ENCODE measurements at places on chromosomes 2 and 18.

GRCh38 chr2:1627628-1628381 lies 116.5 kb downstream of the PXDN start:
- no peak for DNase-seq

DNA sequence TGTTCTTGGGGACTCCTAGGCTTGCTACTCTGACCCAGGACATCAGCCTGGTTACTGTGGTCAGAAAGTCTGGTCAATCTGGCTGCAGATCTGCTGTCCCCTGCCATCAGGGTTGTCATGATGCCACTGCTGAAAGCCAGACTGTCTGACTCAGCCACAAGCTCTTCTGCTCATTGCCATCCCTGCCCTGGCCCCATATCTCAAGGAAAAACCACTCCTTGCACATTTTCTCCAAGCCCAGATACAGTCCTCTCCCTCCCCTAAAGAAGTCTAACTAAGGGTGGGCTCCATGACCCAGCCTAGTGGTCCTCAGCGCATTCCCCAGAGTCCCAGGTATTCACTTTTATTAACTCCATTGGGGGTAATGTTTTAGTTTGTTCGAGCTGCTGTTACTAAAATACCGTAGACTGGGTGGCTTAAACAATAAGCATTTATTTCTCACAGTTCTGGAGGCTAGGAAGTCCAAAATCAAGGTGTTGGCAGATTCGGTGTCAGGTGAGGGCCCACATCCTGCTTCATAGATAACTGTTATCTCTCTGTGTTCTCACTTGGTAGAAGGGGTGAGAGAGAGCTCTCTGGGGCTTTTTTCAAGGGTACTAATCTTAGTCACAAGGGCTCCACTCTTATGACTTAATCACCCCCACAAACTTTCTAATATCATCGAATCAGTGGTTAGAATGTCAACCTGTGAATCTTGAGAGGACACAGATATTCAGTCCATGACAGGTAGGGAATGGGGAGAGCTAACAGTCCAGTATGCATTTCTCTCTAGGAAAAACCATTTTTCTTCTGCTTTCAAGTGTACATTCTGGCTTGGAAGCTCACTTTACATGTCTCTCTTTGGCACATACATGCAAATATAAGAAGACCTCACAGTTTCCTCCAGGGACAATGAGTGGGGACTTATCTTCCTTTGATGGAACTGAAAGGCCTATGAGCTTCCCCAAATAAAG lies 94.8 kb upstream of the CXCR4 start:
- no peak for DNase-seq

GRCh38 chr2:221097568-221097915 lies 474.6 kb downstream of the EPHA4 start:
- no peak for DNase-seq

- DNase-seq: no peak
These were observed 22.3 kb downstream of the IL1B start for GRCh38 chr2:112814278-112814677.

DNA sequence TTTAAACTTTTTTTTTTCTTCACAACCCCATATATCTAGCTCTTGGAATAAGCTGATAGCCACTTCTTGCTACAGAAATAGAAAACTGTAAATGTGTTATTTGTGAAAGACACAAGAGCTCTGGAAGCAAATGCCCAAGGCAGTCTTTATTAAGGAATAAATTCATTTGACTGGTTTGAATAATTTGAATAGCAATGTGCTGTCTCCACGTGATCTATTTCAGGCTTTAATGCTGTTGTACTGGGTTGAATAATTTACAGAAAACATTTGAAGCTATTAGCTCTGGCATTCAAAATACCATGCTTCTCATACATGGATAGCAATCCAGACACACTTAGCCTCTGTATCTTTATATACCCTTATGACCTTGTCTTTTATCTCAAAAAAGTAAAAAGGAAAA lies 366.7 kb upstream of the KCNJ3 start:
- DNase-seq: no peak

DNA sequence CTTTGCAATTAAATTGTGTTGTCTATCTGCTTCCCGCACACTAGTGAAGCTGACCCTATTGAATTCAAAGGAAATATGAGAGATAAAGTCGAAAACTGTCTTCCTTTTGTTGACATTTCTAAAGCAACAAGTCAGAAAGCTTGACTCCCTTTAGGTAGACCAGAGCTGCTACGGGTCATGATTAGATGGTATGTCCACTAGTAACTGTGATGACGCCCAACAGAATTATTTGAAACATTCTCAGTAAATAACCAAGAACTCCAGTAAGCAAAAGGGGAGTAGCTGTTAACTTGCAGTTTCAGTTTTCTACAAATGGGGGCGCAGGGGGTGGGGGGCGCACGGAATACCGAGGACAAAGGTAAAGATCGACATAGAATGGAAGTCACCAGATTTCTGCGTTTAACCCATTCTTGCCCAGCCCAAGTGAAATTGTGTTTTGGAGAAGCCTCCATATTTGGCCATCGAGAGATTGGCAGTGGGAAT lies 56.4 kb downstream of the CRIM1 start:
- no peak for DNase-seq

GRCh38 chr2:226002438-226002837 lies 602.9 kb downstream of the NYAP2 start:
- no peak for DNase-seq

DNA sequence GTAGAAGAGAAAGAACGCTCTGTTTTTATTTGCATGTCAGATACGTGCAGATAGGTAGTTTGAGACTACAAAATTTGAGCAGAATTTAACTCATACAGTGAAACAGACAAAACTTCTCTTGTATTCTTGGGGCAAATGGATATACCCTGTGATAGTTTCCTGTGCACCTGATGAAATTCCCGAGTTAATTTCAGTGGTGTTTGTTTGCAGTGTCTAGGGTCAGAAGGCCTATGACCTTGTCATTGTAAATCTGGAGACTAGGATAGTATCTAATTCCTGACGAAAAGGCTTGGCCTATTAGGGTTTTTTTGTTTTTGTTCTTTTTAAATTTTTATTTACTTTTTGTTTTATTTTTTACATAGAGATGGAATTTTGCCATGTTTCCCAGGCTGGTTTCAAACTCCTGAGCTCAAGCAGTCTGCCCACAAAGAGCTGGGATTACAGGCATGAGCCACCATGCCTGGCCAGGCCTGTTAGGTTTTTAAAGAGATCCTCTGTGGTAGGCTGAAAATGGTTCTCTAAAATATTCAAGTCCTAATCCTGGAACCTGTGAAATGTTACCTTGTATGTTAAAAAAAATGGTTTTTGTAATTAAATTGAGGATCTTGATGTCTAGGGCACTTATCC lies 17.6 kb downstream of the LCLAT1 start:
- no peak for DNase-seq

GRCh38 chr2:196380575-196380974 lies 209.2 kb upstream of the STK17B start:
- no peak for DNase-seq

GRCh38 chr2:12552092-12552491 lies 164.6 kb upstream of the TRIB2 start:
- DNase-seq: no peak

DNA sequence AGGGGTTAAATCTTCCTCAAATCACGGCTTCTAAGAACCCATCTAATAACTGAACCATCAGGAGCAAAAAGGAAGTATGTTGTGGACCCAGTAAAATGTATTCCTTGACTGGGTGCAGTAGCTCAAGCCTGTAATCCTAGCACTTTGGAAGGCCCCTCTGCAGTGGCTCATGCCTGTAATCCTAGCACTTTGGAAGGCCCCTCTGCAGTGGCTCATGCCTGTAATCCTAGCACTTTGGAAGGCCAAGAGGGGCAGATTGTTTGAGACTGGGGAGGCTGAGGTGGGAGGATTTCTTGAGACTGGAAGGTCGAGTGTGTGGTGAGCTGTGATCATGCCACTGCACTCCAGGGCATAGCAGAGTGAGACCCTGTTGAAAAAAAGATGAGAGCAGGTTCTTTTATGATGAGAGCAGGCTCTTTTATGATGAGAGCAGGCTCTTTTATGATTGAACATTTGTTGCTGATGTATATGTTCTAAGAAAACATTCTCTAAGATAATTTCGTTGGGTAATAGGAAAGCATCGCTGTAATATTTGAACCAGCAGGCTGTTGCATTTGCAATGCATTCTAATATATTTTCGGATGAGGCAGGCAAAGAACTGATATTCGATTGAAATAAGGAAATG lies 3.5 kb upstream of the PARD6G start:
- DNase-seq: no peak

GRCh38 chr2:154762638-154763037 lies 64.1 kb downstream of the KCNJ3 start:
- DNase-seq: no peak

DNA sequence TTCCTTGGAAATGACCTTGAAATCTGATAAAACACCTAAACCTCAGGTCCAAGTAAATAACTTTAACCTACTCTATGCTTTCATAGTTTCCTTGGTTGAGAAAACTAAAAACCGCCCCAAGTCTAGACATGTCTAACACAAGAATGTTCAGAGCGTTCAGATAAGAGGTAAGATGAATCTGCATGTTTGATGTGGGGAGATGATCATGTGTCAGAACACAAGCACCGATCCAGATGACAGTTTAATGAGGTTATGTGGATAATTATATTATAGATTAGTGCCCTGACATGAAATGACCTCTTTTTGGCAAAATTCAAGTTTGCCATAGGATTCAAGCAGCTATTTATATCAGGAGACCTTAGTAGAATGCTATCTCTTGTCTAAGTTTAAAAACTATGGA lies 729.8 kb upstream of the SOX11 start:
- DNase-seq: no peak

- no peak for DNase-seq
These were observed 49.6 kb upstream of the AMMECR1L start for GRCh38 chr2:127935337-127935736.

DNA sequence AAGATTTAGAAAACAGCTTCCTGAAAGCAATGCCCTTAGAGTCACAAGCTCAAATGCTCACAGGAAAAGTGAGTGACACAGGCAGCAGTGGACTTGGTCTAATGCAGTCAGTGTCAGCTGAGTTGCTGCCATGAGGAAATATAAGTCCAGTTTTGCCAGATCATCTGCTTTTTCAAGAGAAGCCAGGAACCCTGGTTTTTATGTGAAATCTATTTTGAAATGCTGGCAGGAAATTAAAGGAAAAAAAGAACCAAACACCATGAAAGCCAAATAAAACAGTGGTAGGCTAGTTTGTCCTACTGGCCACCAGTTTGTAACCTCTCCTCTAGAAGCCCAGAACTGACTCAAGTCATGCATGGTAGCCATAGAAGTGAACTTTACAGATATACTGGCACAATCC lies 109.2 kb downstream of the THADA start:
- peak; percentile 77 for DNase-seq

DNA sequence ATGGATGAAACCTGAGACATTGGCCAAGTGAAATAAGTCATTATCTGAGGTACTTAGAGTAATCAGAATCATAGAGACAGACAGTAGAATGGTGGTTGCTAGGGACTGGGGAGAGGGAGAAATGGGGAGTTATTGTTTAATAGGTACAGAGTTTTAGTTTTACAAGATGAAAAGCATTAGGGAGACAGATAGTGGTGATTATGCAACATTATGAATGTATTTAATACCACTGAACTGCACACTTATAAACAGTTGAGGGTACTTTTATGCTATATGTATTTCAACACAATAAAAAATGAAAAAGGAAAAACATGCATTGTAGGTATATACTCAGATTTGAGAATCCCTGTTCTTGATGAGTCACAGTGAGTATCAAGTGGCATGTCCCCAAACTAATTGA lies 59.7 kb downstream of the EPC2 start:
- no peak for DNase-seq

DNA sequence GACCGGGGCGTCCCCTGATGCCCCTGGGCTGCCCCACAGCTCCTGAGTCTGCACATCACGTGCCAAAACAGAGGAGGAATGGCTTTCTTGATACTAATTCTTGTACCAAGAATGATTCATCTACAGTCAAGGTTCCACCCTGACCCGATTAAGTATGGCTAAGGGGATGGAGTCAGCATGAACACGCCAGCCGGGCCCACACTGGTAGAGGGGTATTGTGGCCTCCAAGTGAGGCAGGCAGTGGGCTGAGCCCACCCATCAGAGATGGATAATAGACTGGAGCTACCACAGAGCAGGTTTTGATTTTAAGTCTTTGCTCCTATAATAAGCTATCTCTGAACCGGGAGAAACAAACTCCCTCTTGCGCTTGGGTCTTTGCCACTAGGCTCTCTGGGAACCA lies 17.9 kb upstream of the GNAL start:
- DNase-seq: no peak

DNA sequence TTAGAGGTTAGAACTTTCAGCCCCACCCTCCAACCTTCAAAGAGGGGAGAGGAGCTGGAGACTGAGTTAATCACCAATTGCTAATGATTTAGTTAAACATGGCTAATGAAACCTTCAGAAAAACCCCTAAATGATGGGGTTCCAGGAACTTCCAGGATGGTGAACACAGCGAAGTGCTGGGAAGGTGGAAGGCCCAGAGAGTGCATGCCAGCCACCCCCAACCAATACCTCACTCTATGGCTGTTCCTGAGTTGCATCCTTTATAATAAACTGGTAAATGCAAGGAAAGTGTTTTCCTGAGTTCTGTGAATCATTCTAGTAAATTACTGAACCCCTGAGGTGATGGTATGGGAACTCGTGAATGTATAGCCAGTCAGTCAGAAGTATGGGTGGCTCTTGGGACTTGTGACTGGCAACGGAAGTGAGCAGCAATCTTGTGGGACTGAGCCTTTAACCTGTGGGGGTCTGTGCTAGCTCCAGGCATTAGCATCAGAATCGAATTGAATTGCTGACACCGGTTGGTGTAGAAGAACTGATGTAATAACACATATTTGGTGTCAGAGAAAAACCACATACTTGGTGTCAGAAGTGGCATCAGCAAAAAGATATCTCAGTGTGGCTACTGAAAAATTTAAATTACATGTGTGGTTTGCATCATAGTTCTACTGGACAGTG lies 37.4 kb downstream of the NPHP1 start:
- no peak for DNase-seq

DNA sequence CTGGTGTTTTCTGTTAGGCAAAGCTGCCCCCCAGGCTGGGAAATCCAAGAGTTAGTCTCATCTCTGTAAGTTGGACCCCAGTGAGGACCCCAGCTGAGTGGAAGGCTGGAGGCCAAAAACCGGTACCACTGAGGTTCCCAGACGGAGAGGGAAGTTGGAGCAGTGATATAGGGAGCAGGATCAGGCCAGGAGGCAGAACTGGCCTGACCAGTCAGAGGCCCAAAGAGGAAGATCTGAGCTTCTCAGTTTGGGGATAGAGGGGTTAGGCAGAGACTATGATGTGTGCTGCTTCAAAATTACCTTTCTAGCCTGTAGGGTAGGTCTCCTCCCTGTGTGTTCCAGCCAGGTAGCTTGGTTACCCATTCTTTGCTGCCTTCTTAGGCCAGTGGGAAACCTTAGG lies 4.6 kb upstream of the RNF181 start:
- DNase-seq: no peak

DNA sequence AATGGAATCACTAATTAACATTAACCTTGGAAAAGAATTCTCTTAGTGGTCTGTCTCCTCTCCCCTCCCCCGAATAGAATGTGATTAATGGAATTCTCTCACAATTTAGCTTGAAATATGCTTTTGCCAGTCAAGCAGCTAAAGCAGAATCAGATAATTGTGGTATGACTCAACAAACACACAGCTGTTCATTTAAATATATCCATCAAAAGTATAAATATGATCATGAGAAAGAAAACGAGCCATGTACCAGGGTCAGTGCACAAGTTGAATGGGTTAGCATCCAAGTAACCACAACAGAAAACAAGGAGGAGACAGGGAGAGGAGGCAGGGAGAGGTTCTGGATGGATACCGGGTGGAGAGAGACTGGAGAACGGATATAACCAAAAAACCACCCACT lies 66.9 kb downstream of the ACVR1 start:
- DNase-seq: no peak

- DNase-seq: peak; percentile 87
These were observed 11.5 kb downstream of the IGFBP5 start for GRCh38 chr2:216683846-216684245.

Data from right lobe of liver (tissue), 6 donors.